ENCODE measurements at places on chromosomes 6 and 20. TPM values are rescaled to one million over a fixed set of nuclear protein-coding genes. Genes with fewer than 3 reads are reported as not detected.

The TGM3 gene
- not detected for total RNA-seq

The GJA1 gene
- total RNA-seq, result not detected

The LY6G6D gene
- total RNA-seq, result not detected

The HDGFL1 gene
- not detected for total RNA-seq

The NRSN1 gene
- total RNA-seq, result not detected

The SAMD3 gene
- 62.3 TPM for total RNA-seq

The LGSN gene
- not detected for total RNA-seq

The MBOAT1 gene
- 18.6 TPM for total RNA-seq

The LAMA5 gene
- total RNA-seq, result 0.94 TPM

The MOXD1 gene
- not detected for total RNA-seq

The FOXQ1 gene
- total RNA-seq, result not detected

The RIPOR2 gene
- total RNA-seq, result 380 TPM

The SLC32A1 gene
- total RNA-seq, result not detected

The GGT7 gene
- 13.4 TPM for total RNA-seq

The FABP7 gene
- not detected for total RNA-seq

The OR2H1 gene
- not detected for total RNA-seq

The ECT2L gene
- total RNA-seq, result not detected

The TLDC2 gene
- total RNA-seq, result not detected

The OPRM1 gene
- not detected for total RNA-seq

The ADGB gene
- not detected for total RNA-seq

The PSORS1C2 gene
- total RNA-seq, result not detected

The TRIM31 gene
- total RNA-seq, result not detected

The SMPDL3A gene
- total RNA-seq, result 0.17 TPM

The WFDC12 gene
- total RNA-seq, result not detected

The ZBTB12 gene
- total RNA-seq, result 1.5 TPM

The WFDC10B gene
- total RNA-seq, result not detected

The C20orf202 gene
- total RNA-seq, result not detected

The HLA-DRB1 gene
- 37.0 TPM for total RNA-seq

The FAM217B gene
- 32.1 TPM for total RNA-seq

The PRDM1 gene
- 26.0 TPM for total RNA-seq

The UBD gene
- 0.68 TPM for total RNA-seq

The SPAG4 gene
- total RNA-seq, result 2.7 TPM

The NINL gene
- total RNA-seq, result 2.9 TPM

The ZNF512B gene
- 23.4 TPM for total RNA-seq

The RNF182 gene
- not detected for total RNA-seq

The HCK gene
- not detected for total RNA-seq

The C20orf141 gene
- total RNA-seq, result not detected

The SRC gene
- total RNA-seq, result 1.3 TPM

The TULP4 gene
- total RNA-seq, result 46.3 TPM

The BTN1A1 gene
- not detected for total RNA-seq

The FKBP1A gene
- 214 TPM for total RNA-seq

The PGC gene
- not detected for total RNA-seq

The PAX1 gene
- total RNA-seq, result not detected

The CYP39A1 gene
- not detected for total RNA-seq

The PTK7 gene
- 0.94 TPM for total RNA-seq

The PRICKLE4 gene
- not detected for total RNA-seq

The GPR6 gene
- total RNA-seq, result not detected

The ULBP3 gene
- 1.7 TPM for total RNA-seq

The SIRPB2 gene
- not detected for total RNA-seq

The VGLL2 gene
- not detected for total RNA-seq

The OSTM1 gene
- total RNA-seq, result 36.5 TPM

The UST gene
- 0.43 TPM for total RNA-seq

The SLC17A1 gene
- not detected for total RNA-seq
